ENCODE measurements at places on chromosomes 4 and X.
A peak's percentile ranks its signal among the peaks of the same experiment; 100 is the strongest.

DNA sequence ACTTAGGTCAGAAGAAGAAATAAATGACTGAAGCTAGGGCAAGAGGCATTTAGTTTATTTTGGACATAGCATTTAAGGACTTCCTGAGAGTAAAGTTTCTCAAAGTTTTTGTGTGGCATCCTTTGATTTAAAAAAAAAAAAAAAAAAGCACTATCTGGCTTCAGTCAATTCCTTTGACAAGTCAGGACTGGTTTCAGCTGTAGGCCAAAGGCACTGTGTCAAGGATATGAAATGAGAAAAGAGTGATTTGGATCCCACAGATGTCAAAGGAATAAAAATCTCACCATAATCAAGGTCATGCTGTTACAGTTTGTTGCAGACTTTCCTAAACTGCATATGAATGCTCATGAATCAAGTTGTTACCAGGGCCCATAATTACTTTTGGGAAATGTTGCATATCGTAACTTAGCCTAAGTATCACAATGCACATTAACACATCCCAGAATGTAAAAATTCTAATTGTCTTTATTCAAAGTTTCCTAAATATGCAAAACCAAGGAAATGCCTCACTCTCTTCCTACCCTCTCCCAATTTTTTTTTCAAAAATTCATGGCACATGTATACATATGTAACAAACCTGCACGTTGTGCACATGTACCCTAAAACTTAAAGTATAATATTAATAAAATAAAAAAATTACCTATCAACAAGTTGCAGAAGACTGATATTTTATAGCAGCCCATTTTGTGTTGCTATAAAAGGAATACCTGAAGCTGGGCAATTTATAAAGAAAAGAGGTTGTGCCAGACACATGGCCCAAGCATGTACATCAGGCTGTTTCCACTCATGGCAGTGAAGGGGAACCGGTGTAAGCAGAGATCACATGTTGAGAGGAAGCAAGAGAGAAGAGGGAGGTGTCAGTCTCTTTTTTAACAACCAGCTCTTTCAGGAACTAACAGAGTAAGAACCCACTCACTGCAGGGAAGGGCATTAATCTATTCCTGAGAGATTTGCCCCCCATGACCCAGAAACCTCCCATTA is 33.7 kb upstream of the ADAMTS3 start:
- no peak for DNase-seq

DNA sequence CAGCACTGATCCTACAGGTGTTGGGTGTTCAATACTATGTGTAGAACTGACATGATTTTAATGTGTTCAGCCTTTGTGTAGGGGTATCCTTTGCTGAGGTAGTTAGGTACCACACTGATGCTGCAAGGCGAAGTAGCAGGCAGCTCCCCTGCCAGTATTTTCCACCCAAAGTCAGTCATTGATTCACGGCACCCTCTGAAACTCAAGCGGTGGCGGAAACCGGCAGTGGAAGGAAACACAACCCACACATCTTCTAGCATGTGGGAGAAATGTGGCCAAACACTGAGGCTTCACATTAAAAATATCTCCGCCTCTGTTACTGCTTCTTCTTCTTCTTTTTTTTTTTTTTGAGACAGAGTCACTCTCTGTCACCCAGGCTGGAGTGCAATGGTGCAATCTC is 126.3 kb downstream of the AASDH start:
- DNase-seq: peak; percentile 67

GRCh38 chrX:30570505-30570904 is 7.1 kb downstream of the TASL start:
- no peak for DNase-seq

DNA sequence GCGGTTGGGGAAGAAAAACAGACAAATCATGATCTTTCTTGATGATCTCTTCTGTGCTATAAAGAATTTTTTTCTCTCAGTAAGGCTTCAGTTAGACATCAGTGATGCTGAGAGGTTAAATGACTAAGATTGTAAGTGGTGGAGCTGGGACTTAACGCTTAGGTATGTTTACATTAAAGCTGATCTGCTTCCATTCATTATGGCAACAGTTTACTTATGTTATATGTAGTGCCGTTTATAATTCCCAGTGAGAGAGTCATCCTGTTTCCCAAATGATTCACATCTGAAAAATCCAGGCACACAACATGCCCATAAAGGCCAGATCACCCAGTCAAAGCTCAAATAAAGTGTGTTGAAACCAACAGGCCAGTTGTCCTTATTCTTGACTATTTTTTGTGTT is 50.1 kb downstream of the CENPVL3 start:
- DNase-seq: no peak

GRCh38 chrX:155070663-155070974 is 317 bp downstream of the CMC4 start:
- no peak for DNase-seq

- DNase-seq: no peak
Measured at GRCh38 chr4:81526706-81527105, 55.0 kb upstream of the RASGEF1B start.

DNA sequence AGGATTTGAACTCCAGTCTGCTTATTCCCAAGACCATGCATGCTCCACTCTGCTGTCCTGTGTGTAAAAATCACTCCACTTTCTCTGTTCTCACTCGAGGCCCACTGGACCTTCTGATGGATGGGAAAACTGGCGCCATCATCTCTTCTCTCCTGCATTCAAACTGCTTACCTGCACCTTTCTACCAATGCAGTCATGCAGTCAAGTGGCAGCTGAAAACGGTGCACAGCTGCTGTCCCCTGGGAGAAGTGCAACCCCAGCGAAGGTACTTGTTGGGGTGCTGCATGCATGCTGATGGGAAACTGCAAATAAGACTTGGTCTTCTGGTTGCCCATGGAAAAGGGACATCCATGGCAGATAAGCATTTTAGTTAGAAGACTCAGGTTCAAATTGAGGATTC is 147.1 kb downstream of the EVC2 start:
- no peak for DNase-seq

GRCh38 chr4:8032381-8032780 is 92.7 kb upstream of the AFAP1 start:
- no peak for DNase-seq

DNA sequence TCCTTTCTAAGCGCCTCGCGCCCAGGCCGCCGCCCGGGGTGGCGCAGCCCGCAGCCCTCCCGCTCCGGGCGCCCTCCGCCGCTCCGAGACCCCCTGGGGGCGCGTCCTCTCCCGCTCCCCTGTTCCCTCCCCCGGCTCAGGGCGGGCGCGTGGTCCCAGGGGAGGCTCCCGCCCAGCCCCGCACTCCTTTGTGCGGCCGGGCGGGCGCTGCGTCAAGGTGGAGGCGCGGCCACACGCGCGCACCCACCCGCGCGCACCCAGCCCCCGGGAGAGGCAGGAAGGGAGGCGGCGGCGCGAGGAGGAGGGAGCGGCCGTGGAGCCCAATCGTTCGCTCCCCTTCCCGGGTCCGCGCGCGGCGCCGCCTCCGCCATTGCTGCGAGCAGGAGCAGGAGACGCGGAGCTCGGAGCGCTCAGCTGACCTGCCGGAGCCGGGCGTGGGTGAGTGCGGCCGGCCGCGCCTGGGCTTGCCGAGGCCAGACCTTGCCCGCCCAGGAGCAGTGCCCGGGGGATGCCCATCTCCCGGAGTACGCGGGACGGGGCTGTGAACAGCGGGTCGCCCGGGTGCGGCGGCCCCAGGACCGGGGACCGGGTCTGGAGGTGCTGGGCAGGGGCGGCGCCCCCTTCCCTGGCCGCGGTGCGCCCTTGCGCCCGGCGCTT is at the start of gene NSG1:
Gene NSG1 (plus strand): TSS at position 367 of the 657 bp plus-strand sequence. CDS start 528 bp downstream, outside the sequence.
- peak; percentile 52 for DNase-seq

- DNase-seq: no peak
Measured at GRCh38 chrX:33156152-33156726, 55.1 kb downstream of the DMD start.

GRCh38 chr4:98493296-98493695 is 165.1 kb downstream of the TSPAN5 start:
- no peak for DNase-seq

GRCh38 chrX:40573763-40574162 is 7.0 kb upstream of the ATP6AP2 start:
- DNase-seq: peak; percentile 41

- DNase-seq: no peak
Measured at GRCh38 chrX:123277347-123277746, 93.3 kb downstream of the GRIA3 start.

DNA sequence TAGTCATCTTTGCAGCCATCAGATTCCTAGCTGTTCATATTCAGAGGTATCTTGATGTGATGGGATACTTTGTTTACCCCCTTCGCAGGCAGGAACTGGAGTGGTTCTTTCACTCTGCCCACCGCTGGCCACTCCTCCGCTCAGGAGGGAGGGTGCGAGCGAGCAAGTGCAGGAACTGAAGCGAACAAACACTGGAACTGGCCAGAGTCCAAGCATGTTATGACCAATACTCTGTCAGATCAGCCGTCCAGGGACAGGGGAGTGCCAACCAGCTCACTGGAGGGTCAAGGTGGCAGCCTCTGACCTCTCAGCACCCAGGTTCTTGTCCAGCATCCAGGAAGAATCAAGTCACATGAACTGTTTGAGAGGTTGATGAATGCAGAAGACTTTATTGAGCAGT is 18.0 kb upstream of the MANBA start:
- no peak for DNase-seq

DNA sequence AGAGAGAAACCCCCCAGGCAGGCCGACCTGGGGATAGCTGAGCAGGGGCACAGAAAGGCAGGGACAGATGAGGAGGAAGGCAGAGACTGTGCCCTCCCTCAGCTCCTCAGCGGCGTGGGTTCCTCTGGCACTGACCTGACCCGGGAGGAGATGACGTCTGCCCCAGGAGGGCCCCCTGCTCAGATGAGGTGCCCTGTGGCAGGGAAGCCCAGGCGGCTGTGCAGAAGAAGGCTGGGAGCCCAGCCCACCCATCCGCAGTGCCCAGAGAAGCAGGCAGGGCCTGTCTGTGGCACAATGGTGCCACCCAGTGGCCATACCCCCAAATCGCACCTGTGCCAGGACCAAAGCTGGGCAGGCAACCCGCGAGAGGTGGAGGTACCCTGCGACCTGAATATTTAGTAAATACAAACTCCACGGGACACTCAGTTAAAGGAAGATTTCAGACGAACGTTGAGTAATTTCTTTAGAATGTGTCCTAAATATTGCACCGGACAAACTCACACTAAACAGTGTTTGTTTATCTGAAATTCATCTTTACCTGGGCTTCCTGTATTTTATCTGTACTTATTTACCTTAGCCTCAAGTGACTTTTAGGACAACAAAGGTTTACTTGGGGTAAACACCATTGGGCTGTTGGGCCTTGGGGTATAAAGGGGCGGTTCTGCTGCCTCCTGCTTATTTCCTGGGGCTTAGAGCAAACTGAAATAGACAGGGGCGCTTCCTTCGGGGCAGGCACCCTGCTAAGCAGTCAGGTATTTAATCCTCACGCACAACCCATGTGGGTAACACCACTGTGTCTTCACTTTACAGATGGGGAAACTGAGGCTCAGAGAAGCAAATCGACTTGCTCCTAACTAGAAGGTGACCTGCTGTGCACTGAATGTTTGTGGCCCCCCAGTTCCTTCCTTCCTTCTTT is 46.5 kb upstream of the HMX1 start:
- DNase-seq: peak; percentile 80
